ENCODE measurements at places on chromosomes 1 and 21.

DNA sequence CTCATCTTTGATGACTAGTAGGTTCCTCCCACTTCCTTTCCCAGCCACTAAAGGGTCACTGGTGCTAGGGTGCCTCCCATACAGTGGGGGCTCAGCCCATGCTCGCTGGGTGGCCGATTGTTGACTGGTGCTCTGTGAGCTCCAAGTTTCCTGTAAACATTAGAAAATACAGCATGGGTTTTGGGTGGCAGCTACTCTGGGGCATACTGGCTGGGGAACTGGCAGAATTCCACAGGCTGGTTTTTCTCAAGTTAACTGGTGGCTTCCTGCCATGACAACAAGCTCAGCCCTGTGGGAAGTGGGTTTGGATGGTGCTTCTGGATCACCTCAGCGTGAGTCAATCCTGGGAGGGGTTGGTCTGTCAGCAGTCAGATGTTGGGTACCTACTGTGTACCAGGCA is 28.7 kb upstream of the CRNN start:
- no peak for DNase-seq

- DNase-seq = no peak
These were observed 141.1 kb upstream of the MAP1LC3C start for GRCh38 chr1:242139986-242140385.

- DNase-seq = no peak
These were observed 132.1 kb downstream of the TNNI3K start for GRCh38 chr1:74367175-74367813.

- DNase-seq = no peak
These were observed 125.9 kb downstream of the PRDM16 start for GRCh38 chr1:3194760-3195479.

DNA sequence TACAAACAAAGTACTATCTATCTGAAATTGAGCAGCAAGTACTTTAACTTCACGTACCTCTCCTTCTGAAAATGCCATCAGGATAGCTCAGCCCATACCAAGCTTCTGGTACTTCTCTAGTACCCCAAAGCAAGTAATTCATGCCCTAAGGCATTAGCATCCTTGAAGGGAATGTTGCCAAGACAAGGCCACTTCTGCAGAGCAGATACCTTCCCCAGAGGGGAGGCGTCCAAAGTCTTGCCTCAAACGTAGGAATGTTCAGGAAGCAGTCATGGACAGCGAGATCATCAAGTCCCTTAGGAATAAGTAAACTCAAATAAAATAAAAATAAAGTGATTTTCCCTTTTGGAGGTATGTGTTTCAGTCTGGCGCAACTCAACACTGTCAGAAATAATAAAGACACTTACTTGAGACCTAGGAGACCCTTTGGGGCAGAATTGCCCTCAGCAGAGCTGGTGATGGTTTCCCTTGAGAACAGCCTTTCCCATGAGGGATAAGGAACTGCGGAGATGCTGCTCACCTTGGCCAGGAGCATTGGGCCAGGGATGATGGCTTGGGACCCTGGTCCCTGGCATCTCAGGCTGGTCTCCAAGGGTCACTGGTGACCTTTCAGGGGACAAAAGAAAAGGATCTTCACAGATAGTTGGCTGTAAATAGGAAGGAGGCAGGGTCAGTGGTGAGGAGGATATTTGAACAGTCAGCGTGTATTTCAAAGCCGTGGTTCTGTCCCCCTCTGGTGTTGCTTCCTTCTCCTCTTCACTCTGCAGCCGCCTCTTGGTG is 522.9 kb downstream of the KIF26B start:
- DNase-seq = no peak

Measured in caudate nucleus (tissue), 63 donors.